HCEC 1CT (cell line): ENCODE measurements at places on chromosomes 5 and 9.
A peak's percentile ranks its signal among the peaks of the same experiment; 100 is the strongest.

DNA sequence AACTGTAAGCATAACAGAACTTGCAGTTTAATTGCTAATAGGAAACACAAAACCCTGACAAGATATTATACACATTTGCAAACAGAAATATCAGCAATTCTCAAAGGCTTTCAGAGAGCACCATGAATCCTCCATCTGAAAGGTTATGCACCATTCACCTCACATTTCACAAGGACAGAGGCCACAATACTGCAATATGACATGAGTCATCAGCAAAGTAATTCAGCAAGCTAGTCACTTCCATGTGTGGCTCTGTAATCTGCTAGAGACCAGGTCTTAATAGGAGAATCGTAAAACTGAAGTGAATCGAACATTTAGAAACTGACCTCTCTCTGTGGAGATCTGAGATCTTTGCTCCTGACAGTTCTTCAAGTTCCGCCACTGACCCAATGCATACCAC, 28.3 kb downstream of the IARS1 start:
- DNase-seq, result peak; percentile 70

- no peak for DNase-seq
These were observed 136.0 kb downstream of the MVB12B start for GRCh38 chr9:126462617-126463016.

DNA sequence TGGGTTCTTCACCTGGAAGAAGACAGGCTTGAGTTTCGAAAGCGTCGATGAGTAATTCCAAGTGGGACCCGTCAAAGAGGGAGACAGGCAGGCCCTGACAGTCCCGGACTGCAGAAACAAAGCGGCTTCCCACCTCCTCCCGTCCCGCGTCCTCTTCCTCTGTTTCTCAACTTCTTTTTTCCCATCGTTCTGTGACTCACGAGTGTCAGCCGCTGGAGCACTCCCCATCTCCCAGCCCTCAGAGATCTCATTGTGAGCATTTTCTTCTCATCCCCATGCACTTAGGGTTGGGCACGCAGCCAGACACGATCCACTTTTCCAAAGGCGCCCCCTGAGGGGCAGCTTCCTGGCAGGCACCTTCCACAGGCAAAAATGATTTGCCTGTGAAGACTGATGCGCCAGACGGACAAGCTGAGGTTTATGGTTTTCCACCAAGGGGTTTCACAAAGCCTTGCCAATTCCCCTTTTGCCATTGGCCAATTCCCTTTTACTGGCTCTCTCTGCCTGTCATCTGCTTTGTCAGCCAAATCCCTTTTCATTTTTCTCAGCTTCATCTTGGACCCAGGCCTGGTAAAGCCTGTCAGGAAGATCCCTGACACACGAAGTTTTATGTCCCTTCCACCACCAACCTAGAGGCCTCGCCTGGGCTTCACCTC, 86.5 kb upstream of the ANKRD55 start:
- DNase-seq, result peak; percentile 47

DNA sequence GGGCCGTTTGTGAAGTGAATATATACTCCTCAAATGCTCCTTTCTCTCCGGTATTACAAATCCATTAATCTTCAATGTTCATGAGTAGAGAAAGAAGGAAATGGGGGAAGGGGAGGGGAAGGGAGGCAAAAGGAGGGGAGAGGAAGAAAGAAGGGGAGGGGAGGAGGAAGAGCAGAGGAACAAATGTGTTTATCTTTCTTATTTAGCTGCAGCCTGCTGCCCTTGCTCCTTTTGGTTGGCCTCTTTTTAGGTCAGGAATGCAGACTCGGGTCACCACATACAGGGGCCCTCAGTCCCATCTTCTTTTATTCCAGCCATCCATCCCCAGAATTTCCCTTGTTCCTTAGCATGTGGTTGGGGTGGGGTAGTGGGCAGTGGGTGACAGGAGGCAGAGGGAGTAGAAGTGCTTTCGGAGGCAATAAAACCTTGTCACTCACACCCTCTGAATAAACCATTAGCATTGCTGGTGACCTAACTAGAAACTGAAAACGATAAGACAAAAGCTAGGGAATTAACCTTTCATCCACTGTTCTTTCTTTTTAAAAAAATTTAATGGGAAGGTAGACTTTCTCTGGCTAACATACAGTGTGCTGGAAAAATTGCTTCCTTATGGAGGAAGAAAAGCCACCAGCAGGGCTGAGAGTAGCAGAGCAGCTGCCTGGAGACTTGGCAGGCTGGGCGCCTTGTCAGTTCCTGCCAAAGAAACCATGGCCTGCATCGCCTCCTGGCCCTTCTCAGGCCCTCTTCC, 16.8 kb upstream of the PRLR start:
- DNase-seq, result no peak

DNA sequence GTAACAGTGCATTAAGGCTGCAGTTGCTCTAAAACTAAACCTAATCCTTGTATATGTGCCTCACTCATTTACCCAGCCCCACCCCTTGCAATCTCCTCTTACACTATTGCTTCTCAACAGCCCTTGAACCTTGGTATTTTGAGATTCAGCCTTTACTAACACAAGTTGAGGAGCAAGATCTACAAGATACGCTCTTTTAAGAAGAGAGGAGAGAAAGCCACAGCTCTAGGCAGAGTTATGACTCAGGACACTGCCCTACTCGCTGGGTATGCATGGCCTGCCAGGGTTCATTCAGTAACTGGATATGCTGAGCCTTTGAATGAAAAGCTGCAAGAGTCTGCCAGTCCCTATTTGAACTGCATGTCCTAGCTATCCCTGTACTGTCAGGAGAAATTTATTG, 219.5 kb downstream of the PCSK5 start:
- no peak for DNase-seq

DNA sequence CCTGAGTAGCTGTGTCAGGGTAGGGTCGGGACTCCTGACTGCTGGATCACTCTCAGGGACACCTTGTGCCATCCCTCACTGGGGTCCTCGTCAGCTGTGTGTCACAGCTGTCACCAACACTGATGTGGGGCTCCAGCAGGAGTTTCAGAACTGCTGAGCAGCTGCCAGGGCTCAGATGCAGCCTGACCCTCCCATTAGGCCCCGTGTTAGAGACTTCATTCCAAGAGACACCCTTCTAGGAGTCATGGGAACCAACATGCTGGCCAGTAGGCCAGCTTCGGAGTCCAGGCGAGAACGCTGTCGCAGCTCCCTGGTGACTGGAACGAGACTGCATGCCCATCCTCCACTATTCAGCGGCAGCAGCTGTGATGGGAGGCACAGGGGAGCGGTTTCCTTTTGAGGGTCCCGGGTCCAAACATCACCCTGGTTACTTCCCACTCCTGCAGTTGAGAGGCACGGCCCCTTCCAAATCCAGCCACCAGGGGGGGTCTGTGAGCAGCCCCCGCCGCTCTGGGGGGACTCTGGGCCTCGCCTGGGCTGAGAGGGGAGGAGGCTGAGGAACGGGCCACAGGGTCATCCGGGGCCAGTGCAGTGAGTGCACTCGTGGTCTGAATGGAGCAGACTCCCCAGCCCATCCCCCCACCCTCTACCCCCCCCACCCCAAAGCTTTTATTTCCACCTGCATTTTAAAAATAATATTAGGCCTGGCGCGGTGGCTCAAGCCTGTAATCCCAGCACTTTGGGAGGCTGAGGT, 12.6 kb upstream of the TCF7 start:
- DNase-seq, result peak; percentile 17

DNA sequence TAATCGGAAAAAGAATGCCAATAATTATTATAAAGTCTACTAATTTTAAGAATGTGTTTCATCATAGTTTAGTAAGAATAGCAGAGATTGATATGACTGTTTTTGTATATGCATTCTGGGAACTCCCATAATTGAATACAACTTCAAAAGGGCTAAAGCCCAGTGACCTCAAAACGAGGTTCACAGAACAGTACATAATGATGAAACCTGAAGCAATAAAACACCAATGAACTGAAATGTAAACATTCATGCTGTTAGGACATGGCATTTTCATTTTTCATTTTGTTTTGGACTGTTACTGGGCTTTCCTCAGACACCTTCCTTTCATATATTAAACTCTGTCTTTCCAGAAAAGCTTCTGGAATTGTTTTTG, 684 bp upstream of the JMY start:
- DNase-seq, result no peak

DNA sequence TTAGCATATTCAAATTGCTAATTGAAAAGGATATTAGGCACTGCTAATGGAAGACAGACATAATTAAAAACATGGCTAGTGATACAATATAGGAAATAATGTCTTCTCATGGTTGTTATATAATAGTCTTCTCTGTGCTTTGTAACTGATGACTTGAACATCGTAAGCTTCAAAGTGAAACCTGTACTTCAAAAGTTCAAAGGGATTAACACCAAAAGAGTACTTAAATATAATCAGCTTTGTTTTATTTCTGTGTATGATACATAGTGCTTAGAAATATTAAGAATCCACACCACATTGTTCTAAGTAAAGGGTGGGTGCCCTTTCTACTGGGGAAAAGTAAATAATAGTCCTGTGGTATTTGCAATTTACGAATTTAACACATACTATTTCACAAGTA, 75.4 kb upstream of the ITGA1 start:
- no peak for DNase-seq

GRCh38 chr5:138937392-138938387, 62.6 kb upstream of the LRRTM2 start:
- DNase-seq, result no peak

- DNase-seq, result no peak
These were observed 593.3 kb downstream of the CSNK1G3 start for GRCh38 chr5:124105326-124105725.

DNA sequence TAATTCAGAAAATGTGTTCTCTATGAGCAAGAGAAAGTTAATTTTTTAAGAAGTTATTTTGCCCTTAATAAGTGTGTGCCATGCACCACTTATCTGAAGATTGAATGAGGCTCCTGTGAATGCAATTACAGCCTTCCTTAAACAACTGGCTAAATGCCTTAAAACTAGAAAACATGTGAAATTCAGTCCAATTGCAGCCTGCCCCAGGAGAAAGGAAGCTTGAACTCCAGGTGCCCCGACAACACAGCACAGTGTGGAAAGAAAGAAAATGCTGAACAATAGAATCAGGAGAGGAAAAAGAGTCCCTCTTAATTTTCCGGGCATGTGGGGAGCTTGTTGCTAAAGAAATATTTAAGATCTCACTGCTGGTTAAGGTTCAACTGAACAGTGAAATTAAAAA, 8.8 kb downstream of the LHFPL2 start:
- no peak for DNase-seq

DNA sequence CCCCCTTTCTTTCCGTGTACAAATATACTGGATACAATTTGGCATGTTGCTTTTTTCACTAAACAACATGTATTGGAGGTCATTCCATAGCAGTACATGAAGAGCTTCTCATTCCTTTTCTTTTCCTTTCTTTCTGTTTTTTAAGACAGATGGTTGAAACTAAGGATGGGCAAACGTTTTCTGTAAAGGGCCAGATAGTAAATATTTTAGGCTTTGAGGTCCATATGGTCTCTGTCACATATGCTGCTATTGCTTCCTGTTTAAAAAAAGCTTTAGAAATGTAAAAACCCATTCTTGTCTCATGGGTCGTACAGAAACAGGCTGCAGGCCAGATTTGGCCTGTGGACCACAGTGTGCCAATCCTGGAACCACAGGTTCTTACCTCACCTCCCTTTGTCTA, 160.1 kb downstream of the ACER2 start:
- DNase-seq, result no peak

GRCh38 chr5:98927989-98928872, 576 bp downstream of the CHD1 start:
- DNase-seq, result peak; percentile 51

DNA sequence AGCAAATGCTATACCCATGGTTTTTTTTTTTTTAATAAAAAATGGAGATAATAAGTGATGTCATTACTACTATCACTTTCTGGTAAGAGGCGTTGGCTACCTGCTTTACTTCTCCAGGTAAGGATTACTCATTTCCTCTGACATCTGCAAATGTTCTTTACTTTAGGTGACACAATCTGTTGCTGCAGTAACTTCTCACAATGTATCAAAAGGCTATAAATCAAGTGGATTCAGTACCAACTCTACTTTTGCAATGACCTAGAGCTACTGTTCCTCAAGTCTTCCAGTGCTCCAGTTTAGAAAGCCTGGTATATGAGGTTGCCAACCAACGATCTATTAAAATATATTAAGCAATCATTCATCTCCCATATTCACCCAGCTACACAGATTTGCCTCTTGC, 129.1 kb downstream of the PLK2 start:
- DNase-seq, result no peak

DNA sequence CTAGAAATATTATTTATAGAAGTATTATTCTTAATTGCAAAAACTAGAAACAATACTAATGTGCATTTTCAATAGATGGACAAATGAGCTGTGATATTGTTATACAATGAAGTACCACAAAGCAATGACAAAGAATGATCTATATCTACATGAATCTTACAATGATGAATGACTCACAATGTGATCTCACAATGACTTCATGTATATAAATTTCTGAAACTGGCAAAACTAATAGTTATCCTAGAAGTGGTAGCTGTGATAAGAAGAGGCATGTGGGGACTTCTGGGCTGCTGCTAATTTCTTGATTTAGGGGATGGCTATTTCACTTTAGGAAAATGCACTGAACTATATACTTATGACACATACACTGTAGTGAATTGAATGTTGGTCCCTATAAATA, 396.0 kb upstream of the ZNF608 start:
- peak; percentile 58 for DNase-seq

GRCh38 chr5:96809921-96810320, 2.2 kb upstream of the ERAP1 start:
- DNase-seq, result no peak

- DNase-seq, result no peak
These were observed 193.0 kb downstream of the ERCC6L2 start for GRCh38 chr9:96068511-96068910.

DNA sequence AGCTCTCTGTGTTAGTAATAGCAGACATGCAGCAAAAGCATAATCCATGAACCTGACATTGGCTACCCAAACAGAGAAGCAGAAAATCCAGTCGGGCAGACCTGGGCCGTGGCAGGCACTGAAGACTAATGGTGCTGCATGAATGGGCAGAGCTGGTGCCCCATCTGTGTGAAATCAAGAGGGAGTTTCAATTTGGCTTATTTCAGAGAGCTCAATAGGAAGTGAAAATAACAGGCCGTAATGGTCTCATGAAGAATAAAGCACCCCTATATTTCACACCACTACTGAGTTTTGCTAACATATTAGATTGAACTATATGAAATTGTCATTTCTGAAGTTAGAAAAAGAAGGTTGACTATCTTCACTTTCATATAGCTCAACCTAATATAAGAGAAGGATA, 149.7 kb downstream of the ENC1 start:
- DNase-seq, result no peak

DNA sequence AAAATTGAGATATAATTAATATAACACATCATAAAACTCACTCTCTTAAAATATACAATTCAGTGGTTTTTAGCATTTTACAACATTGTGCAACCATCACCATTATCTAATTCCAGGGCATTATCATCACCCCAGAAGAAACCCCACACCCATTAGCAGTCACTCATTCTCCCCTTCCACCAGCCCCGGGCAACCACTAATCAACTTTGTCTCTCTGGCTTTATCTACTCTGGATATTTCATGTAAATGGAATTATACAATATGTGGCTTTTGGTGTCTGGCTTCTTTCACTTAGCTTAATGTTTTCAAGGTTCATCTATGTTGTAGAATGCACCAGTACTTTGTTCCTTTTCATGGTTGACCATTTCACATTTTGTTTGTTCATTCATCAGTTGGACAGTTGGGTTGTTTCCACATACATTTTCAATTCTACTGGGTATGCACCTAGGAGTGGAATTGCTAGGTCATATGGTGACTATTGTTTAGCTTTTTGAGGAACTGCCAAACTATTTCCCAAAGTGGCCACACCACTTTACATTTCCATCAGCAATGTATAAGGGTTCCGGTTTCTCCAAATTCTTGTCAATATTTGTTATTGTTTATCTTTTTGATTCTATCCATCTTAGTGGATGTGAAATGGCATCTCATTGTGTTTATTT, 62.4 kb downstream of the MARCHF3 start:
- DNase-seq, result no peak
